ENCODE measurements at places on chromosomes 4 and X.

- no peak for DNase-seq
Observed at GRCh38 chrX:38662640-38663039, 101.3 kb downstream of the TSPAN7 start.

GRCh38 chr4:7524064-7524682, 89.4 kb upstream of the PSAPL1 start:
- no peak for DNase-seq

DNA sequence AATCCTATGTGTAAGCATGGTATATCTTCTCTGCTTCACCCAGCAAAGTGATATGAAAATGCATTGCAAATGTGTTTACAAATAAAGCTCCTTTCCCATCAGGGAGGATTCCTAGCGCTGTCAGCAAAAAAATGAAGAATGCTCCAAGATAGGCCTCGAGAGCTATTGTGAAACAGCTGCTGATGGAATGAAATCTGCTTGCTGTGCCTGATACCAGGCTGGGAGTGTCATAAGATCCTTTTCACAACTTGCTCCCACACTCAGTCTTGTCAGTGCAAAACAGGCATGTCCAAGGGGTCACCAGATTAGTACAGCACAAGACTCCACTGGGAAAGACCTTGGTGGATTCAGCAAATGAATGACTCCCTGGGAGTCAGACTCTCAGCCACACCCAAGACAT, 34.1 kb downstream of the HNRNPH2 start:
- DNase-seq, result no peak

DNA sequence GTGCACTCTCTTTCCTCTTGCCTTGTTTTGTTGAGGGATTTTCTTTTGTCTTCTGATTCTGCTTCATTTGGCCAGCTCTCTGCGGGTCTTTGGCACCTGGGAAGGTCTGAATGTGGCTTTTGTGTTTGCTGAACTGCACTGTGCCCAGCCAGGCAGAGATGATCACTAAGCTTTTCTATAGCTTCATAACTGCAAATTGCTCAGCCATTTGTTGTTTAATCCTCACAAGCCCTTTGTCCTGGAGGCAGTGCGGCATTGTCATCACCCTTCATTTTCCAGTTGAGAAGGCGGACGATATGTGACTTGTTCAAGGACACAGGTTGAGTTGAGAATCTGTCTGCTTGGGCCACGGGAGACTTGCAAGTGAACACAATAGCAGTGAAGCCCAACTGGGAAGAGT, 46.0 kb upstream of the SFRP2 start:
- DNase-seq, result no peak

- no peak for DNase-seq
Observed at GRCh38 chr4:17085416-17085815, 187.0 kb upstream of the LDB2 start.

- no peak for DNase-seq
Observed at GRCh38 chr4:121674696-121675095, 22.1 kb downstream of the ANXA5 start.

GRCh38 chrX:109403922-109404321, 78.0 kb downstream of the GUCY2F start:
- no peak for DNase-seq

DNA sequence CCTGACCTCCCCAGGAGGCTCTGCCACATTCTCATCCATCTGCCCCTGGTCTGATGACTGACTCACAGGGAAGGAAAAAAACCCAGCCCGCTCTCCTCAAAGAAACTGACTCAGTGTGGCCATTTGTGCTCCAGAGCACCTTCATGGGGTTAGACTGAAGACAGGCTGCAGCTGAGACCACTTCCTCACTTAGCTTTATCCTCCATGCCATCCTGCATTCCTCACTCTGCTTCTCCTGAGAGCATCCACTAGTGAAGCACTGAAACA, 35.9 kb upstream of the HPSE start:
- DNase-seq, result no peak
